ENCODE measurements at places on chromosomes 13 and 19.

GRCh38 chr13:60213236-60213744 lies 49.6 kb upstream of the DIAPH3 start:
- no peak for DNase-seq

- DNase-seq, result no peak
Measured at GRCh38 chr19:2636897-2637683, 65.4 kb downstream of the GNG7 start.

GRCh38 chr13:76048131-76048530 lies 412.0 kb downstream of the LMO7 start:
- DNase-seq, result no peak

GRCh38 chr19:42295831-42296525 lies 6.0 kb upstream of the PRR19 start:
- peak; percentile 99 for DNase-seq

GRCh38 chr19:51094696-51095279 lies 12.1 kb upstream of the KLK14 start:
- DNase-seq, result no peak

GRCh38 chr13:80297094-80297493 lies 43.8 kb downstream of the SPRY2 start:
- no peak for DNase-seq

DNA sequence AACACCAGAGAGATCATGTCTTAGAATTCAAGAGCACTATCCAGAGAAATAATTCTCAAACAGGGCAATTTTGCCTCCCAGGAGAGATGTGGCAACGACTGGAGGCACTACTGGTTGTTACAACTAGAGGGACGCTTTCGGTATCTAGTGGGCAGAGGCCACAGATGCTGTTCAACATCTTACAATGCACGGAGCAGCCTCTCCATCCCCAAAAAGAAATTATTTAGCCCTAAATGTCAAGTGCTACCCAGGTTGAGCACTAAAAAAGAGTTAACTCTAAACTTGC lies 78.6 kb downstream of the ABCC4 start:
- no peak for DNase-seq

- no peak for DNase-seq
Measured at GRCh38 chr19:14406645-14407401, 12.3 kb downstream of the DDX39A start.

GRCh38 chr13:64414381-64414780 lies 2815.8 kb downstream of the PCDH9 start:
- no peak for DNase-seq

DNA sequence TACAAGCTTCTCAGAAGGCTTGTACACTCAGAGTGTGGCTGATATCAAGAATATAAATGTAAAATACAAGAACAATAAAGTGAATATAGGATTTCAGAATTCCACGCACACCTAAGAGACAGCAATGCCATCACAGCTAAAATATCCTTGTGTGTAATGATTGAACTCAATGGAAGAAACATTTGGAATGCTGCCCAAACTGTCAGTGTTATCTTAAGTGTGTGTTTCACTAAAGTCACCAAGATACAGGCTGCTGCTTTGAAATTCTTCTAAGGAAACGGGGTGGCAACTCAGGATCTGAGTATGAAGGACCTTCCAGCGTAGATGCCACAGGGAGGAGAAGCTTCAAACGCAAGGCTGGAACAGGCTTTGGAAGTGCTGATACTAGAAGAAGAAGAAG lies 86.8 kb downstream of the SGCG start:
- DNase-seq, result no peak

DNA sequence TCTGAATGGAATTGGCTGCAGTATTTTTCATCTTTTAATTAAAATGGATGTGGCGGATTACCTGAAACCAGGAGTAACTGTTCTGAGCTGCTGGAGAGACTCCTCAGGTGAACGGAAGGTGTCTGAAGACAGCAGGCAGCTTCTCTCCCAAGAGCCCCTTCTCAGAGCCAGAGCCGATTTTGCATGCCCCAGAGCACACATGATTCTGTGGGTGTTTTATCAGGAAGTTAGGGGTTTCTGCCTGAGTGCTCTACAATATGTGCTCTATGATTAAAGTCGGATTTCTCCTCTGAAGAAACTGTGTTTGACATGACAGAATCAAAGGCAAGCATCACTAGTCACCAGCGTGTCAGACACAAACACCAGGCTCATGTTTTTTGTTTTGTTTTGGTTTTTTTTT lies 60.7 kb upstream of the MCF2L start:
- DNase-seq, result no peak

DNA sequence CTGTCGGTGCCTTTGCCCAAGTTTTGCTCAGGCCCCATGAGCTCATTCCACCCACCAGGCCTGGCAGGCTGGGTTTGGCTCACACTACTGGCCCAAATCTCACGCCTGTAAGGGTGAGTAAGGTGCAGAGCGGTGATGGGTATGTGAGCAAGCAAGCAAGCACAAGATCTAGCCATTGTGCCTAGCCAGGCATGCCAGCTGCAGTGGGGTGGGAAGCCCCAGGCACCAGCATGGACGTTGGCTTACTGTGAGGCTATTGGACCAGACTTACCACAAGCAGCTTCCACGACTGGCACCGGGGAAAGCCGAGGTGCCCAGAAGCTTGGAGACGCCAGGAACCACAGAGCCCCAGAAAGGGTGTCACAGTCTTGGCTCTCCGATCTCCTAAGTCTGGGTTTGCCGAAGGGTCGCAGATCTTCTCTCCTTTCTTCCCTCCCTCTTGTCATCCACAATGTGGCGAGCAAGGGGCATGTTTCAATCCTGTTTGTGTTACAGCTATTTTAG lies 2659.4 kb upstream of the PCDH20 start:
- DNase-seq, result no peak

GRCh38 chr13:96999091-96999490 lies 4.8 kb upstream of the OXGR1 start:
- no peak for DNase-seq

DNA sequence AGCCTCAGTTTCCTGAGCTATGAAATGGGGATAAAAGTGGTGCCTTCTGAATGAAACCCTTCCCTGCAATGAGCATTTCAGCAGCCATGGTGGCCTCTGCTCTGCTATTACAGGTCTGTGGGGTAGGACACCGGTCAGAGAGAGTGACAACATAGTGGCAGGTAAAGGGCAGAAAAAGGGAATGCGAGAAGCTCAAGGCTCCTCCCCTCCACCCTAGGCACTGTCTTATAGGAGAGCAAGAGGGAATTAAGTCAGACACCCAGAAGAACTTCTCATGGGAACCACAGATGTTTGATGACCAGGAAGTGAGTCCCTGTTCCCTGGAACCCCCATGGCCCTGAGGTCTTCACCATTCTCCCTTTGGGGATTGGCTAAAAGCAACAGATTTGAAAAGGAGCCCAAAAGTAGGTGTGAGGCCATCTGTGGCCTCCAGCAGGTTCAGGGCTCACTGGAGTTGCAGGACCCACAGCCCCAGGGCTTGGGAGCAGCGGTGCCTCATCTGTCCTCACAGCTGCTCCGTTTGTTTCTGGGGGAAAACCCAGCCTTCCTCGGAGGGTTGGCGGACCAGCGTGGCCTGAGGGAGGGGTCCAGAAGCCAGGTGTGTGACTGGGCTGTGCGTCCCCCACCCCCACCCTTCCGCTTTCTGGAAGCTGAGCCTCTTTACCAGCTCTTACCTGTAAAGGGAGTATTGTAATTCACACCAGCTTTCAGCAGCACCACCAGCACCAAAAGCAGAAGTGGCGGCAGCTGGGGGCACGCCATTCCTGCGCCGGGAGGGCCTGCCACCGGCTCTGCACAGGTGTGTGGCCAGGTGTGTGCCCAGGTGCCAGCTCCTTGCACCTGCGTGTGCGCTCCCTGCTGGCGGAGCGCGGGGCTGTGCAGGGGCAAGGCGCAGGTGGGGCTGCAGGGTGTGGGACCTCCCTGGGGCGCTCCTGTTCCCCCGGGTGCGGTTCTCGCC lies 19.4 kb downstream of the IQCN start:
- no peak for DNase-seq

- no peak for DNase-seq
Measured at GRCh38 chr19:4310247-4311121, 6.1 kb downstream of the FSD1 start.

- DNase-seq, result no peak
Measured at GRCh38 chr13:32212421-32212820, 102.7 kb downstream of the ZAR1L start.

DNA sequence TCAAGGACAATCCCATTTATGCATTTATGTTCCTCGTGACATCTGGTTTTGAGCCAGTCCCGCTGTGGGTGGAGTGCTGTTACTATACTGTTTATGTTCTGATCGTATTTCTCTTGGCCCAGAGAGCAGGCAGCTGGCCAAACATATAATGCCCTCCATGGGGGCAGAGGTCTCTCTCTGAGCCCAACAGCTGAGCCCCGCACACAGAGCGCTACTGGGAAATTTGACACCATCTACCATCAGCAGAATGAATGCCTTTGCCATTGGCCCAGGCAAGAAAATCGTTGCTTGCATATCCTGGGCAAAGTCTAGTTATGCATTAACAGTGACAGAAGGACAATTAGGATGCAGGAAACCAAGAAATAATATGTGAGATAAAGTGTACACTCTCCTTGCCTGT lies 126.8 kb upstream of the CACNA1A start:
- DNase-seq, result no peak

GRCh38 chr19:38370299-38370698 lies 4.1 kb upstream of the PSMD8 start:
- no peak for DNase-seq

- DNase-seq, result no peak
Measured at GRCh38 chr13:21538753-21539152, 65.2 kb downstream of the MICU2 start.

DNA sequence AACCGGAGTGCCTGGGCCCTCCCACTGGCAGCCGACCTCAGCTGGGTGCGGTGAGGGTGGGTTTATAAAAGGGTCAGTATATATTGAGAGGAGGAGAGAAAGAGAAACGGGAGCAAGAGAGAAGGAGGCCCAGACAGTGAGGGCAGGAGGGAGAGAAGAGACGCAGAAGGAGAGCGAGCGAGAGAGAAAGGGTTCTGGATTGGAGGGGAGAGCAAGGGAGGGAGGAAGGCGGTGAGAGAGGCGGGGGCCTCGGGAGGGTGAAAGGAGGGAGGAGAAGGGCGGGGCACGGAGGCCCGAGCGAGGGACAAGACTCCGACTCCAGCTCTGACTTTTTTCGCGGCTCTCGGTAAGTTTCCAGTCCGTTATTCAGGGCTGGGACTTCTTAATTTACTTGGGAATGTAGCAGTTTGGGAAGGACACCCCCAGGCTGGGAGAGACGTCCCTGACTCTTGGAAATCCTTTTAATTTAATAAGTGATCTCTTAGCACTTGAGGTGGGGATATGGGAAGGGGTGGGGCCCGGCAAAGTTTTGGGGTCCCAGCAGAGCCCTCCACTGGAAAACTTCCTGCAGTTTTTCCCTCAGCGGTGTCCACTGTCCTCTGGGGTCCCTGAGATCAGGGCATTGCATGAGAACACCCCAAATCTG lies at the start of gene EMP3:
TSS of gene EMP3 (plus strand) at position 288 of the 646 bp plus-strand sequence. CDS start 1,293 bp downstream, outside the sequence.
- peak; percentile 55 for DNase-seq

DNA sequence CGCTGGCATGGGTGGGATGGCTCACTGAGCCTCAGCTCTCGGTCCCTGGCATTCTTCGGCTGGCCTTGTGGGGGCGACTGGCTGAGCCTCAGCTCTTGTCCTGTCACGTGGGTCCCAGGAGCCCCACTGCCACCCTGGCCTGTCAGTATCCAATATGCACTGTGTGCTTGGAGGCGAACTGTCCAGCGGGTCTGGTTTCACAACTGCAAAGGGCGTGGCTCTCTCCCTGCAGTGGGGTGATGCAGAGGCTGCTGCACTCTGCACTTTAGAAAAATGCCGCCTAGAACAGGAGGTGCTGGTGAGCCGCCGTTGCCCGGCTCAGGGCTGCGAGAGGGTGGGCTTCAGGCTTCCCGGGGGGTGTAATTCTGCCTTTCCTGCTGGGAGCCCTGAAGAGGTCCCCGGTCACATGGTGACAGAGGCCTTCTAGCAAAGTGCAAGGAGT lies 17.0 kb upstream of the TMEM255B start:
- DNase-seq, result no peak

- DNase-seq, result no peak
Measured at GRCh38 chr13:38628554-38628953, 58.3 kb upstream of the FREM2 start.

- no peak for DNase-seq
Measured at GRCh38 chr13:38684714-38685113, 2.2 kb upstream of the FREM2 start.

- DNase-seq, result no peak
Measured at GRCh38 chr13:60066226-60066625, 97.5 kb downstream of the DIAPH3 start.

DNA sequence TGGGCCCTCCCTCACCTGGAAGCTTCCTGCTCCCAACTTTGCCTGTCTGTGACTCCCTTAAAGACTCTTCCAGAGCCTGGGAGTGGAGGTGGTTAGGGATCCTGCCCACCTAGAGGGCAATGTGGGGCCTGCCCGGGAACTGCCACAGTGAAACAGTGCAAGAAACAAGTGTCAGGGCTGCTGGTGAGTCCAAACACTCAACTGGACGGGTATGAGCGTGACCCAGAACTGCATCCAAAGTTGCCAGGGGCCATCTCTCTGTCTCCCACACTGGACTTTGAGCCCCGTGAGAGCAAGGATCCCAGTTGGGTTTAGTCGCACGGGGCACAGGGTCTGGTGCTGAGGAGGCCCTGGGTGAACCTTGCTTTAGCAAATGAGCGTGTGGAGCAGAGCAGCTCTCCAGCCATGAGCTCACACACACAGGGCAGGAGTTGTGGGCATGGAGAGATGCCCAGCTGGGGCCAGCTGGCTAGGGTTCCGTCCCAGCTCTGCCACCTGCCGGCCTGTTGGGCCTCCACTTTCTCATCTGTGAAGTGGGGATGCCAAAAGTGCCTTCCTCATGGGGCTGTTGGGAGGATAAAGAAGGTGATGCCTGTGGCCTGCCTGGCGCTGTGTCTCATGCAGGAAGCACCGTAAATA lies 2.8 kb upstream of the NUMBL start:
- no peak for DNase-seq

DNA sequence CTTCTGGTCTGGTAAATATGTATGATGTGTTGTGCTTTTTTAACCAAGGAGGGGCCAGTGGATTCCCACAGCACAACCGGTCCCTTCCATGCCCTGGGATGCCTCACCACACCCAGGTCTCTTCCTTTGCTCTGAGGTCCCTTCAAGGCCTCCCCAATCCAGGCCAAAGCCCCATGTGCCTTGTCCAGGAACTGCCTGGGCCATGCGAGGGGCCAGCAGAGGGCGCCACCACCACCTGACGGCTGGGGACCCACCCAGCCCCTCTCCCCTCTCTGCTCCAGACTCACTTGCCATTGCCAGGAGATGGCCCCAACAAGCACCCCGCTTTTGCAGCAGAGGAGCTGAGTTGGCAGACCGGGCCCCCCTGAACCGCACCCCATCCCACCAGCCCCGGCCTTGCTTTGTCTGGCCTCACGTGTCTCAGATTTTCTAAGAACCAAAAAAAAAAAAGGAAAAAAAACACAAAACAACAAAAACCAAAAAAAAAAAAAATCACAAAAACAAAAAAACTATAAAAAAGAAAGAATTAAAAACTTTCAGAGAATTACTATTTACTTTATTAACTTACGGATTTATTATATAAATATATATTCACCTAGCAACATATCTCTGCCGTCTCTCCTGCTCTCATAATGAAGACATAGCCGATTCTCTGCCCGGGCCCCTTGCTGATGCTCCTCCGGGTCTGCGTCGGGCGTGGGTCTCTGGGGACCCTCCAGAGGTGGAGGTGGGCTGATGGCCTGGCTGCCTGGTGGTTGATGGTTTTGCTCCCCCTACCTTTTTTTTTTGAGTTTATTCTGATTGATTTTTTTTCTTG lies 14.4 kb downstream of the CAPN12 start:
- DNase-seq, result peak; percentile 82
